CD4-positive, alpha-beta T cell treated with Interferon gamma for 1 hour (primary cell): ENCODE measurements at places on chromosomes 1 and 21.

DNA sequence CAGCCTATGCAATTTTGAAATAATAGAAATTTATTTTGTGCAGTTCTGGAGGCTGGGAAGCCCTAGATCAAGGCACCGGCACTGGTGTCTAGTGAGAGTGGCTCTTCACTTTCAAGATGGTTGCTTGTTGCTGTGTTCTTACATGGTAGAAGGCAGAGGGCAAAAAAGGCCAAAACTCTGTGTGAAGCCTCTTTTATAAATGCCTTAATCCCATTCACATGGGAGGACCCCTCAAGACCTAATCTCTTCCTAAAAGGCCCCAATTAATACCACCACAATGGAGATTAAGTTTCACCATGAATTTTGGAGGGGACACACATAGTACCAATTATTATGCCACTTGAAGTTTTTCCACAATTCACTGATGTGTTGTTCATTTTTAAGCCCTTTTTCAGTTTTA, 21.0 kb downstream of the PRKAB2 start:
- no peak for DNase-seq

DNA sequence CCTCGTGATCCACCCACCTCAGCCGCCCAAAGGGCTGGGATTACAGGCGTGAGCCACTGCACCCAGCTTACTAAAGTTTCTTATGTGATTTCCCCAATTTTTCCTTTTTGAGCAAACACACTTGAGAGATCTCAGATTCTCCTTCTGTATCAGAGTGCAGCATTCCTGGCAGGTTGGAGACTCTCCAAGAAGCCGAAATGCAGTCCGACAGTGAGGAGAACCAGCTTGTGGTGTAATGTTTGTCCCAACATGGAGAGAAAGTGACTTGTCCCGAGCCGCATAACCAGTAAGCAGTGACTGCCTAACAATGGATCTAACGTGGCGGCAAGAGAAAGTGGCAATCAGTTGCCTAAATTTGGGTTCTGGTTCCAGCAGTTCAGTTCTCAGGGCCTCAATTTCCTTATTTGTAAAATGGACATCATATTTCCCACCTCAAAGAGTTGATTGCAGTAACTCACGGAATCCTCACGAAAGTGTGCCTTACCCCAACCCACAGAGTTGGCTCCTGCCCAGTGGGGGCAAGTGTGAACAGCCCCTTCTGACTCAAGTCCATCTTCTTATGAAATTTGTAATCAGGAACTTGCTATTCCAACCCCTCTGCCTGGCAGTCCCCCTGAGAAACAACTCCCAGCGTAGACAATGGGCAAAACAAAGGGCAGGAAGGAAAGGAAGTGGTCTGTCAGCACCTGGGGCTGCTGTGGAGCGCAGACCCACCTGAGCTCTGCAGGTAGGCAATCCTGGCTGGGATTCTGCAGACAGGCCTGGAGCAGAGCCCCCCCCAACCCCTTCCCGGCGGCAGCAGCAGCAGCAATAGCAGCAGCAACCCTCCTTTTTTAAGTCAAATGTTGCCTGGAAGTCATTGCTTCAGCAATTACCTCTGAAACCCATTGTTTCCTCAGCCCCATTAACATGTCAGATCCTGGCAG, 223.6 kb upstream of the POU3F1 start:
- DNase-seq: no peak

GRCh38 chr1:235832011-235832410, 34.7 kb downstream of the LYST start:
- no peak for DNase-seq

DNA sequence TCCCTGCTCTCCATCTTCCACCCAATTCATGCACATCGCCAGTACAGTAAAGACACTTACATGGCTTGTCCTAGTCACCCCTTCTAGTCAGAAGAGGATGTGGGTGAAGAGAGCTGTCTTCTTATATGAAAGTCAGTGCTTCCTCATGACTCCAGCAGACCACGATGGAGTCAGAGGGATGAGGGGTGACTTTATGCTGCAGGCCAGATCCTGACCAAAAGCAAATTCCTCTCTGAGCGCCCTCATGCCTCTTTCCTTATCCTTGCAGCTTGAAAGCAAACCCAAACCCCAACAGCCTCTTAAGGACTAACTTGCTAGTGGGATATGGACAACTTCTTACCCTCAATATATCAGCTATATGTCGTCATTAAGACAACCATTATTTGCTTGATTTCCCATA, 348.2 kb upstream of the DUSP10 start:
- no peak for DNase-seq

DNA sequence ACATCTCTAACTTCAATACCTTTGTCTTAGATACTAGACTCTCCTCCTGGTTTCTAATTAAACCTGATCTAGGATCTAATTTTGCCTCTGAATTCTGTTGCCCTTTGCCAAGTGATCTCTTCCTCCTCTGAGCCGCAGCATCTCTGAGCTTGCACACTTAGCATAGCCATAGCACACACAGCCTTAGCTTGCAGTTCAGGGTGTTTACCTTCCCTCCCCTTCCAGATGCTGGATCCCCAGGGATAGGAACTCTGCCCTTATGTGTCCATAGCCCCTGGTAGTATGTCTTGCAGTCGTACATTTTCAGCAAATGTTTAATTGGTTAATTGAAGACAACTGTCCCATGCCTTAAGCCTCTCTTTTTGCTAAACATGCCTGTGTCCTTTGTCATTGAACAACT, 30.3 kb downstream of the SELL start:
- no peak for DNase-seq

DNA sequence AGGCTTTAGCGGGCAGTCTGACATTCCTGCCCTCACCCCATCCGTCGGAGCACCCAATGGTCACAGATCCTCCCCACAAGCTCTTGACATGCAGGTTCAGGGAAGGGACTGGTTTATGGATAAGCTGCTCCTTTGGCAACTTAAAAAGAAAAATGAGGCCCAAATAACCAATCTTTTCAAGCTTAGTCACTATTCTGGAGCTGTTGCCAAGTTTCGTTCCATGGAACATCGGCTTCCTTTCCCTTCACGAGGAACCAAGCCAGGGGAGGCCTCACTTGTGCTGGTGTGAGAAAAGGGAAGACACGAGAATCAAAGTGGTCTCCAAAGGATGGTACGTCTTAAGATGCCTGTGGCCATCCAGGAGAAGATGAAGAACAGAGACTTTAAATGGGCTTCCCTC, 46.1 kb upstream of the LPAR3 start:
- DNase-seq: no peak

GRCh38 chr1:209539576-209539975, 43.9 kb upstream of the CAMK1G start:
- DNase-seq: no peak

GRCh38 chr1:151043163-151043562, 4.4 kb upstream of the C1orf56 start:
- DNase-seq: no peak

GRCh38 chr21:39061766-39062165, 121.5 kb downstream of the PSMG1 start:
- DNase-seq: no peak

DNA sequence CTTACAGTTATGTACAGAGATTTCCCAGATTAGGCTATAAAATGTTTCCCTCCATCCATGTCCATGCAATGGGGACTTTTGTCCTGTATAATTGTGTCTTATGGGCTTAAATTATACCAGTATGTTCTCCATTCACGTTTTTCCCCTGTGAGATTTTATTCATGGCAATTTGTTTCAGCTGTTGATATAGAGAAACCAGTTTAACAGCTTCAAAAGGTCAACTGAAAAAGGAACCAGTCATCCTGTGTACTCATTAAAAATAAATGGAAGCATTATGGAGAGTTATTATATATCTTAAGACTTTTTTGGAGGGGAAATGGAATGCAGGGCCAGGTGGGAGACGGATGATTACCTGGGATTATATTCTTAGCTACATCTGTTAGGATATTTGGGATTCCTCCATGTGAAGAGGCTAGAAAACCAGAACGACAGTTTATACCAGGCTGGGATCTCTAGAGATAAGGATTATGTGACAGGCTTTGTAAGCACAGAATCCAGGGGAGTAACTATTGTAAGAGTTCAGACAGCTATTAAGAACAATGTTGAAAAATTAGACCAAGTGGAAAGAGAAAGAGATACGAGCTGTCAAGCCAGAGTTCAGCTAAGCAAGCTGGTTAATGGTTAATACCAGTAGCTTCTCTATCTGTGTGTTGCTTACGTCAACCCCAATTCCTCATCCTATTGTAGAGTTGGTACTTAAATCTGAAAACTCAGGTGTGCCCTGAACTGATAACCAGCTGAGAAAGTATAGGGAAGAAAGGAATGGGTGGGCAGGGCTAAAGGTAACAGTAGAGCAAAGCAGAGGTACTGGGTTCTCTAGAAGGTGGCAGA, 12.4 kb upstream of the ZNF697 start:
- DNase-seq: no peak

DNA sequence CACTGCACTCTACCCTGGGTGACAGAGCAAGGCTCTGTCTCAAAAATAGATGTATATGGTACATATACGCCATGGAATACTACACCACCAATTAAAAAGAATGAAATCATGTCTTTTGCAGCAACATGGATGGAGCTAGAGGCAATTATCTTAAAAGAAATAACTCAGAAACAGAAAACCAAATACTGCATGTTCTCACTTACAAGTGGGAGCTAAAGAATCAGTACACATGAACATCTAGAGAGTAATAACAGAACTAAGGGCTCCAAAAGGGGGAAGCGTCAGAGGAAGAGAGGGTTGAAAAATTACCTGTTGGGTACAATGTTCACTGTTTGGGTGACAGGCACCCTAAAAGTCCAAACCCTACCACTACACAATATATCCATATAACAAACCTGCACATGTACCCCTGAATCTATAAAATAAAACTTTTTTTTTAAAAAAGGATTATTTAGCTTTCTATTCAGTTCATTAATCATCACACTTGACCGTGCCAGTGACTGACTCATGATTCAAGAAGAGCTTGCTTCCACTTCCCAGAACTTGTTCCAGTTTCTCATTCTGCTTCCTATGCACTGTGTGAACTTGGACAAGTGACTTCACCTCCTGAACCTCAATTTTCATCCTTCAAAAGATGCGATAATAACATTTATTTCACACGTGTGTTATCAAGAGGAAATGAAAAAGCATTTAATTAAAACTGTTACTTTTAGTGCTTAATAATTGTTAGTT, 109.6 kb downstream of the PLPP3 start:
- DNase-seq: no peak

DNA sequence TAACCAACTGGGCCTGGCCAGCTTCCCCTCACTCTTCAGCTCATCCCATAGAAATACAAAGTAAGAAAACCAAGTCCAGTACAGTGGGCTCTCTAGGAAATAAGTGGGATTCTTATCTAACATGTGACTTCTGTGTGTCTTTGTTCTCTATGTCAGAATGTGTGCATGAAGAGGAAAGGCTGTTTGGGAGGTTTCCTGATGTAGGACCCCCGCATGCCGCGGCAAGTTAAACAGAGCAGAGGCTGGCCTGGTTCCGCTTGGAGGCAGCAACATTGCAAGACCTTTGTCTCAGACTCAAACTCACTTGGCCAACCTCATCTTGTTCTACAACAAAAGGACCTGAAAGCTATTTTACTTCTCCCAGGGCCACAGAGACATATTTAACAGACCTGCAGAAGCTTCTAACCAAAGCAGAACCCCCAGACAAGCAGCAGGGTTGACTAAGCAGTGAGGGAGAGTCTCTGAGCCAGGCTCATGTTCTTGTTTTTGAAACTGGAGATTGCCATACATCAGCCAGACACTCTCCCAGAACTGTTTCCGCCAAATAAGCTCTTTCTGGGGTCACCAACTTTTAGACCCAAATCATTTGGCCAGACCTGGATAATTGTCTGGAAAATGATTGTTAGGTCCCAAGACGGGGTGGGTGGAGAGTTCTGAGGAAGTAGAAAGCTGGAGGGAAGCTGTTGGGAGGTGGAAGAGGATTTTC, 6.2 kb downstream of the MTARC2 start:
- no peak for DNase-seq

DNA sequence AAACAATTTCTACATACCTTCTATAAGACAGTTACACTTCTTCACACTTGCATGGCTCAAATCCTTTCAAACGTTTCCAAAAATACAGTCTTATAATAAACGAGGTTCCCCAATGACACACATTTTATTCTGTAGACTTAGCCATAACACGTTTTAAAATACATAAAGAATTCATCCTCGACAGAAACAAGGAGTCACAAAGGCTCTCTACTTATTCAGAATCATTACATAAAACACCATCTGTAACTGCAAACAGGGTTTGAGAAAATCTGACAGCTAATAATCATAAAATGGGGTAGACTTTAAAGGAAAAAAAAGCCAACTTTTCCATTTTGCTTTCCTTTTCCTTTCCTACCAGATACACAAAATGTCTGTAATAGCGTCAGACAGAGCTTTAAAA, 1.8 kb downstream of the PIK3R3 start:
- DNase-seq: no peak

DNA sequence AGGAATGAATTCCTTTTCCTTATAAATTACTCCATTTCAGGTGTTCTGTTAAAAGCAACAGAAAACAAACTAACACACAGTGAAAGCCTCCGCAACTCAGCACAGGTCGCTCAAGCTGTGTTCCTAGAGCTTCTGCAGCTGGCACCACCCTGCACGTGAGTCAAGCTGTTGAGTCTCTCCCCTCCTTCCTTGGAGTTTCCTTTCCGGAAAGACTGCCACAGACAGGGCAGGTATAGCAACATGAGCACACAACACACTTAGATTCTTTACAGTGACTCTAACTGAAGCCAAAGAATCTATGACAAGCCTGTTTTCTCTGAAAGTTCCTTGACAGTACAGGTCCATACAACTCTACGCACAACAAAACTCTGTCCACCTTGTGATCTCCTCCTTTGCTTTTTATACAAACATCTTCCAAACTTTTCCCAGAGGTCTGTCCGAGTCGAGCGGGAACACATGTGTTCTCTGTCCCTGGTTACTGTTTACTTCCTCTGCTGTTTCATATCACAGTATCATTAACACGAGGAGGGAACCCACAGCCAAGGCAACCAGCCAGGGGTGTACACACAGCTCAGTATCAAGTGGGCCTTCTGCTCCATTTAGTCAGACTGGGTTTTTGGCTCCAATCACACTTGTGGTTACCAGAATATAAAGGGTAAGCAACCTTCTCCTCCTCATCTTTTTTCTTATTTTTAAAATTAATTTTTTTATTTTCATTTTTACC, 38.7 kb upstream of the DESI2 start:
- no peak for DNase-seq

- no peak for DNase-seq
Observed at GRCh38 chr1:109094871-109095270, 4.3 kb downstream of the TMEM167B start.

GRCh38 chr1:235295902-235296350, 32.1 kb downstream of the ARID4B start:
- no peak for DNase-seq

- no peak for DNase-seq
Observed at GRCh38 chr1:172999349-172999748, 51.4 kb downstream of the TNFSF18 start.
